ENCODE measurements at places on chromosomes 1 and 21.

GRCh38 chr1:161792740-161793139 lies 26.6 kb downstream of the ATF6 start:
- no peak overlapping the region for H3K4me3 ChIP-seq
- peaks cover 79% of the 10 kb centered on the region for H3K36me3 ChIP-seq
- peaks cover 2% of the 10 kb centered on the region for H3K4me1 ChIP-seq
- DNase-seq: no peak
- no peak overlapping the region for H3K27ac ChIP-seq

DNA sequence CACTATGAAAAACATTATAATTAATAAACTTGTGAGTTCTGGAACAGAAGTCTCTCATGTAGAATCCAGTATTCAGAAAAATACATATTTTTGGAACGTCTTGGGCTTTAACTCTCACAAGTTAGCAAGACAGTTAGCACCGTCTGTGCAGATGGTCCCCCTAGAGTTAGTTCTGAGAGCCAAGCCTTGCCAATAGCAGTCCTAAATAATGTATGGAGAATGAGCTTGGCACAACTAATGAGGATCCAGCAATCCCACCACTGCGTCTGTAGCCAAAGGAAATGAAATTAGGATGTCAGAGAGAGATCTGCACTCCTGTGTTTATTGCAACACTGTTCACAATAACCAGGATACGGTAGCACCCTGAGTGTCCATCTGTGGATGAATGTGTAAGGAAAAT lies 54.6 kb upstream of the VAMP3 start:
- no peak for DNase-seq
- H3K4me3 ChIP-seq: no peak overlapping the region
- H3K36me3 ChIP-seq: no peaks in the 10 kb centered on the region

DNA sequence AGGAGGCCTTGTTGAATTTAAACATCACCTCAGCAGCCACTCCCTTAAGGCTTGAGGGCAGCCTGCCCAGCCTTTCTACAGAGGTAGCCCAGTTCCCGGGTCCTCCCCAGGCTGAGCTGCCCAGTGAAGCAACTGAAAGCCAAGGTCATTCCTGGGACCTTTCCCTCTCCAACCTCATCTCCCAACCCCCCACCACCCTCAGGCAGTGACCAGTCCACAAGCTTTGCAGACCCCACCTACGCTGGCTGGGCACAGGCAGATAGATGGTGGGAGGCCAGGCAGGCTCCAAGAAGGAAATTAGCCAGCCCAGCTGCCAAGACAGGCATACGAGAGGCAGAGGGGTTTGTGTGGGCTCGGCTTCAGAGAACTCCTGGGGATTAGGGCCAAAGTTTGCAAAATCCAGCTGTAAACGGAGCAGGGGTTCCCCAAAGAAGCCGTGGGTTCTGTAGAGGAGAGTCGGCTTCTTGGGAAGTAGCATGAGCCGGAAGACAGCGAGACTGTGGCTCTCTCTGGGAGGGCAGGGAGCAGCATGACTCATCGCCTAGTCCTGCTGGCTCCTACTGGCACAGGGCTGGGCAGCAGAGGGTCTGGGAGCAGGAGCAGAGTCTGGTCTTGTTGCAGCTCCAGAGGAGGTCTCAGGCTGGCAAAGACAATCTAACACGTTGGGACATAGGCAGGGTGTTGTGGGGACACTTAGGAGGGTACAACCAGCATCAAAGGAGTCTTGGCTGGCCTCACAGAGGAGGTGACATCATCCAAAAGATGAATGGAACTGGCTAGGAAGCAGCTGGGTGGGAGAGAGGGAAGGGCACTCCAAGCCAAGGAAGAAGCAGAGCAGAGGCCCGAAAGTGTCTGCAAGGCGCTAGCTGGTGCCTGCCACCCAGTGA lies 2.8 kb upstream of the ZC3H12A start:
- H3K4me3 ChIP-seq: no peak overlapping the region
- no peak for DNase-seq
- H3K27ac ChIP-seq: no peak overlapping the region
- peaks cover 14% of the 10 kb centered on the region for H3K4me1 ChIP-seq

GRCh38 chr1:160238408-160238807 lies 23.9 kb downstream of the DCAF8 start:
- DNase-seq: no peak
- no peak overlapping the region for H3K27ac ChIP-seq
- peaks cover 82% of the 10 kb centered on the region for H3K36me3 ChIP-seq
- H3K4me1 ChIP-seq: peaks cover 11% of the 10 kb centered on the region

DNA sequence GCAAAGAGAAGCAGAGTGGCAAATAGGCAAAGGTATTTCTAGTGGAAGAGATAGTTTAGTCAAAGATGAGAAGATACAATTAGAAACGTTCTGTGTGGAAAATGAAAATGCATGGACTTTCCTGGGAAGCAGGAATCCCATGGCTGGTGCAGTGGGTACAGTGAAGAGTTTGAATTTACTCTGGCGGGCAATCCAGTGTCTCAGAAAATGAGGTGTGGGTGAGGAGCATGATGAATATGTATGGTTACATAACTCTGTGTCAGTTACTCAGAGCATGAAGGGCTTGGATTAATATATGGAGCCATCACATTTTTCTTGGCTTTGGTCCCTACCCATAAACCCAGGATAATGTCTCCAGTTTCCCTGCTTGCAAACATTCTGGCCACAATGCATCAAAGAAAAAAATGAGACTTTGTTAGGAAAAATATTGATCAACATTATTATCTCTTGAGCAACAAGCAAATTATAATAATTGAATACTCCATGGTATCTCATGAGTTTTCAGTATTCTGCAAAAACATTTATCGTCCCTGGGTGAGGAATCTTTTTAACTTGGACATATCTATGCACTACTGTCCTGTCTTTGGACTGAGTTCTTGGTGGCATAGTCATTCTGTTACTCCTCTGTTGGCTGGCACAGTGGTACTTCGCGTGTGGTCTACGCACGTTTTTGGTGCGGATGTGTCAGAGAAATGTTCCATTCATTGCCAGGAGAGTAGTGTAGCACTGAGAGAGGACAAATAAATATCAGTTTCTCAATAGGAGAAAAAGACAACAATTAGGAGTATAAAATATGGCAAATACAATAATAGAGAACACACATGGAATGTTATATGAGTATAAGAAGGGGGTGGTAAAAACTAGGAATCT lies 173.7 kb upstream of the C1orf105 start:
- H3K27ac ChIP-seq: no peak overlapping the region
- DNase-seq: no peak

DNA sequence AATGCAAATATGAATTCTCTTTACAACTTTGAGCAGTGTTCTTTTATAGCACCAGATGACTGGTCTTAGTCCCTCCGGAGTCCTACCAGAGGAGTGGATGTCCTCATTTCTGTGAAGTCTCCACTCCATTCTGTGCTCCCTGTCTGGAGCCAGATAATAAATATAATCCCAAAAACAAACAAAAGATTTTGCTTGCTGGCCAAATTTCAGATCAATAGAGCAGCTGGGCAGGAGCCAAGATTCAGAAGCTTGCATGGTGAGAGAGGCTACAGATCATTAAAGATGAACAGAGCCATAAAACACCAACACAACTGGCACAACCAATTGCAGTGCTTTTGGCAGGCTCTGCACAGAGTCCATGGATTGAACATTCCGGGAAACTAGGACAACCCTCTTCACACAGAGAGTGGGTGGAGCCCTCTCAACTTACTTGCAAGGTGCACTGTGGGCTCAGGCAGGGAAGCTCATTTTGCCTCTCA lies 231.5 kb upstream of the SNX7 start:
- no peaks in the 10 kb centered on the region for H3K4me1 ChIP-seq
- no peak overlapping the region for H3K27ac ChIP-seq
- no peaks in the 10 kb centered on the region for H3K27me3 ChIP-seq
- H3K4me3 ChIP-seq: no peak overlapping the region
- no peak for DNase-seq
